Stimulated activated memory B cell treated with anti-CD40 and anti-IgM and Interleukin-4, amounts not matched to agents 10 μg/mL and 1 μg/mL and 100 μg/mL, for 72 hours (primary cell): ENCODE measurements at places on chromosomes 5 and 9.

- H3K27ac ChIP-seq, result no peak overlapping the region
- peaks cover 22% of the 10 kb centered on the region for H3K36me3 ChIP-seq
- H3K4me1 ChIP-seq, result peaks cover 21% of the 10 kb centered on the region
These were observed 38.1 kb downstream of the INSYN2B start for GRCh38 chr5:169942181-169942580.

DNA sequence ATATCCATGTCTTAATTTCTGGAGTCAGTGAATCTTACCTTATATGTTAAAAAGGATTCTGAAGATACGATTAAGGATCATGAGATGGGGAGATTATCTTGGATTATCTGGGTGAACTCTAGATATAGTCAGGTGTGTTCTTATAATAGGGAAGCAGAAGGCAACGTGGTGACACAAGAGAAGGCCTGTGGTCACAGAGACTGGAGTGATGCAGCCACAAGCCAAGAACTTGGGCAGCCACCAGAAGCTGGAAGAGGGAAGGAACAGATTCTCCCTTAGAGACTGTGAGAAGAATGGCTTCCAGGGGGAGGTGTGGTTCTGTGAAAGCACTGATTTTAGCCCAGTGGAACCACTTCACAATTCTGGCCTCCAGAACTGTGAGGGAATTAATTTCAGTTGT lies 177.4 kb downstream of the ELAVL2 start:
- no peak overlapping the region for H3K4me3 ChIP-seq
- no peaks in the 10 kb centered on the region for H3K27me3 ChIP-seq
- no peak for ATAC-seq
- H3K36me3 ChIP-seq, result no peaks in the 10 kb centered on the region

DNA sequence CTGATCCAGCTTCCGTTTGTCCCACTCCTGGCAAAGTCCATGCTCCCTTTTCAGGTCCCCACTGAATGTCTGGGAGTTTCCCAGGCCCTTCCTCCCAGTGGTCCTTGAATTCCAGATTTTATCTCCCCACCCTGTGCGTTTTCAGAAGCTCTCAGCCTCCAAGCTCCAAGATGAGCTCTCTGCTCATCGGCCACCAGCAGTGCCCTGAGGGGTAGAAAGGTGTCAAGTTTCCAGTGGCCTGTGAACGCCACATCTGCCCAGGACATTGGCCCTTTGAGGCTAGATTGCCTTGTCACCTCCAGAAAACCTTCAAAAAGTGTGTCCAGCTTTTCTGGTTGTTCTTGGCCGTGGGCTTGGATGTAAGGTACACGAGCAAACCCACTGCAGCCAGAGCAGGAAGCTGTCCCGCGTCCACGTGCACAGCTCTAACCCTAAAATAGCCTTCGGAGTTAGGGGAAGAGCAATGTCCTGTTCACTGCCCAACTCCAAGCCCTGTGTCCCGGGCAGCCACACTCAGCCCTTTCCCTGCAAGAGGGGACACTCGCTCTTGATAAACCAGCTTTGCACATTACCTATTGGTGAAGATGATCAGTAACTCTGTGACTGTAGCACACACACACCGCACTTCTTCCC lies 10.9 kb upstream of the LRRC14B start:
- H3K27ac ChIP-seq, result no peak overlapping the region
- no peak for ATAC-seq
- no peak overlapping the region for H3K4me3 ChIP-seq
- no peaks in the 10 kb centered on the region for H3K36me3 ChIP-seq
- H3K27me3 ChIP-seq, result peaks cover 44% of the 10 kb centered on the region
- H3K4me1 ChIP-seq, result no peaks in the 10 kb centered on the region

- no peak for ATAC-seq
- H3K27ac ChIP-seq, result no peak overlapping the region
- H3K36me3 ChIP-seq, result no peaks in the 10 kb centered on the region
- H3K4me3 ChIP-seq, result no peak overlapping the region
- H3K4me1 ChIP-seq, result peaks cover 8% of the 10 kb centered on the region
- peaks cover 8% of the 10 kb centered on the region for H3K27me3 ChIP-seq
These were observed 79.0 kb downstream of the PRLR start for GRCh38 chr5:35151146-35151920.

GRCh38 chr9:136742591-136743391 lies at the start of gene LCN10:
Gene LCN10, minus strand, starts transcription at chr9:136742940. Its CDS starts 37 bp downstream, at chr9:136742903.
- peak within 1 kb of the TSS; percentile 86 for H3K27ac ChIP-seq
- peak within 1 kb of the TSS; percentile 84 for H3K4me3 ChIP-seq
- peaks cover 18% of the 10 kb centered on the region for H3K36me3 ChIP-seq
- no peaks in the 10 kb centered on the region for H3K27me3 ChIP-seq

DNA sequence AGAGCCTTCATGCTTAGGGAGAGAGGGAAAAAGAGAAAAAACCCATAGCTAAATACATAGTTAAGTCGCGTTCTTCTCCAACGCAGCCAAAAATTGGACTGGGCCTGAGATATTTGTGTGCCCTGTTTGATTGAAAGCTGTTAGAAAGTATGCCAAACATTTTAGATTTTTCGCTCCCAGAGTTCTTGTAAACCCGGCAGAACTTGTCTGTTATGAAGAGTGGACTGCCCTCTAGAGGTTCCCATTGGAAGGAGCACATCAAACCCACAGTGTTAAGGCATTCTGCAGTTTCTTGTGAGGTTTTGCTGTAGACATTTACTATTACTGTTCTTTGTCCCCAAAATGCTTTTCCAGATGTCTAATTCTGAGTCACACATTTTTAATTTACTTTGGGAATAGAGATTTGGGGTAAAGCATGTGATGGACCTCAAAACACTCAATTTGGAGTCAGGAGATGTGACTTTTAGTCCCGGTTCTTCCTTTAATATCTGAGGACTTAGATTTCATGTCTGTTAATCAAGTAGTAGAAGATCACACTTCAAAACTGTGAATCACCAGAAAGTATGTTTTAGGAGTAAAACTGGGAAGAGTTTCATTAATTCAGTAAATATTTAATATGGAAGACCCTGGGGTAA lies 96.6 kb downstream of the PCSK1 start:
- no peaks in the 10 kb centered on the region for H3K36me3 ChIP-seq
- H3K27me3 ChIP-seq, result no peaks in the 10 kb centered on the region
- H3K4me3 ChIP-seq, result no peak overlapping the region
- H3K27ac ChIP-seq, result no peak overlapping the region
- H3K4me1 ChIP-seq, result no peaks in the 10 kb centered on the region

GRCh38 chr9:14014744-14015143 lies 299.2 kb downstream of the NFIB start:
- H3K36me3 ChIP-seq, result no peaks in the 10 kb centered on the region
- ATAC-seq, result no peak
- no peaks in the 10 kb centered on the region for H3K27me3 ChIP-seq
- H3K4me3 ChIP-seq, result no peak overlapping the region
- H3K27ac ChIP-seq, result no peak overlapping the region
- no peaks in the 10 kb centered on the region for H3K4me1 ChIP-seq

- no peak overlapping the region for H3K27ac ChIP-seq
- no peak overlapping the region for H3K4me3 ChIP-seq
- no peaks in the 10 kb centered on the region for H3K36me3 ChIP-seq
- H3K27me3 ChIP-seq, result peaks cover 24% of the 10 kb centered on the region
- H3K4me1 ChIP-seq, result no peaks in the 10 kb centered on the region
These were observed 168.8 kb downstream of the GABBR2 start for GRCh38 chr9:98539954-98540353.
